ENCODE measurements at places on chromosomes 1 and 21.
A peak's percentile ranks its signal among the peaks of the same experiment; 100 is the strongest.

GRCh38 chr1:218620956-218621355 is 275.8 kb downstream of the TGFB2 start:
- no peak for DNase-seq

GRCh38 chr1:28580722-28581530 is 11.1 kb upstream of the RAB42 start:
- DNase-seq = peak; percentile 30

GRCh38 chr1:8625981-8626898 is 191.2 kb downstream of the RERE start:
- no peak for DNase-seq

DNA sequence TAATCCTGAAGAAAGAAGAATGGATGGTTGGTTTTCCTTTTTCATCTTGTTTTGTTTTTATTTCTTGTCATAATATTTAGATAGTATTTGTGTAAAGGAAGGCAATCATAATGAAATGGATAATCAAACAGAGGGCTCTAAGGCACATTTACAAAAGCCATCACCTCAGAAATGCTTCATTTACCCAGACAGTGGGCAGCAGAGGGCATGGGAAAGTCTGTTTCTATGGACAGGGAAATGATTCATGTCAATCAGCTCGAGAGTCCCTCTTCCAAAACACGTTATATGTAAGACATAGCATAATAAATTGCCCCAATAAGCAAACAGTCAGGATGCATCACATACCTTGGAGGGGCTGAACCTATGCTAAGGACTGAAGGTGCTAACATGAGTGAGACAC is 426.1 kb downstream of the PLPP3 start:
- DNase-seq = no peak

GRCh38 chr1:160244209-160244608 is 18.1 kb downstream of the DCAF8 start:
- no peak for DNase-seq

DNA sequence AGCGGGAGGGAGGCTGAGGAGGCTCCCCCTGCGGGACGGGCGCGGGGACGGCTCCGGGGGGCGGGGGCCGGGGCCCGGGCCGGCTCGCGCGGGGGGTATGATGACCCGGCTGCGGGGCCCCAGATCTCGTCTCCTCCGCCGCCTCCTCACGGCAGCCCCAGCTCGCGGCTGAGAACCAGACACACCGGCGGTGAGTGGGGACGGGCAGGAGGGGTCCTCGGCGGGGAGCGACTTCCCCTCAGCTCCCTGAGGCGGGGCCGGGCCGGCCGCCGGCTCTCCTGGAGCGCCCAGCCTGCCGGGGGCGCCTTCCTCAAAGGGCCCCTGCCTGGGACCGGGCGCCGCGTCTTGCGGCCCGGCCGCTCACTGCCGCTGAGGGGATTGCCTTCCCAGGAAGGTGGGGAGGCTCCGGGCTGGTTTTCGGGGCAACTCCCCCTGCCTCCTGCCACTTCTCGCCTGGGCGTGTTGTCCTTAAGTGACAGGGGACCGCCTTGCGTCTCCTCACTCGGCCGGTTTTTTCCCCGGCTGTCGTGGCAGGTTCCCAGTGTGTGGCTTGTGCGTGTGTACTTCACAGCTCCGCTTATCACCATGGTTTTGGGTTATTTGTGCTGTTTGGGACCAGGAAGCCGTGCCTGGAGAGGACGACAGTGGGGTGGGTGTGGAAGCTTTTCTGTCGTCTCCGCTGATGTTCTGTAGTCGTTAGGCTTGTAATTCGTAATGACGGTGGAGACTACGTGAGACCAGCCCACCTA is 800 bp downstream of the HIPK1 start:
- DNase-seq = no peak

DNA sequence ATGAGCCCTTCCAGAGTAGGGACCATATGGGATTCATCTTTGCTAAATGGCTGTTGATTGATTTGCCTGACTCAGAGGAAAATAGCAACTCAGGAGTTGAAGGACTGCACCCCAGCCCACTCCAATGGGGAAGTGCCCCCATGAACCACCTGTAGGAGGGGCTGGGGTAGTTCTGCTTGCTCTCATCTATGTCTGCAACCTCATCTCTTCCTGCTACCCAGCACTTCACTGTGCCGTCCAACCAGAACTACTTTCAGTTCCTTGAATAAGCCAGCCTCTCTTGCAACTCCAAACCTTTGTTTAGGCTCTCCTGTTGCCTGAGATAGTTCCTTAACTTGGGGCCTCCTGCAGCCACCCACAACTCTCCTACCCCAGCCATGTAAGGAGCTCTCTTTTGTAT is 26.6 kb downstream of the BEND5 start:
- no peak for DNase-seq

DNA sequence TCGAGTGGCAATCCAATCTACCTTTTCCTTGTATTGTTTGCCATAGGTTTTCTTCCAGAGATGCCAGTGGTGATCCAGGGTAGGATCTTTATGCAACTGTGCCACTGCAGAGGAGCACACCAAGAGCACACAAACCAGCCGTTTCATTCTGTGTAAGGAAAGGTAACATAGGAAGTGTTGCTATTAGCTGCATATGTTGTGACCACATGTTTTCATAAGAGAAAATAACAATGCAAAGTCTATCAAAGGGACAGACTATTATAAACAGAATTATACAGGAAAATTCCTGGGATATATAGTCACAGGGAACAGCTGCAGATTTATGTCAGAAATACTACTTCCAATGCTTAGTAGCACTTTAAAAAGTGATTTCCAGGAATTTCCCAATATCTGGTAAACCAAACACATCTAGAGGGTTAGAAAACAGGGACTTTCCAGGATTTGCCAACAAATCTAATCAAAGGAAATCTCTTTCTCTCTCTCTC is 919 bp downstream of the CTSS start:
- no peak for DNase-seq

DNA sequence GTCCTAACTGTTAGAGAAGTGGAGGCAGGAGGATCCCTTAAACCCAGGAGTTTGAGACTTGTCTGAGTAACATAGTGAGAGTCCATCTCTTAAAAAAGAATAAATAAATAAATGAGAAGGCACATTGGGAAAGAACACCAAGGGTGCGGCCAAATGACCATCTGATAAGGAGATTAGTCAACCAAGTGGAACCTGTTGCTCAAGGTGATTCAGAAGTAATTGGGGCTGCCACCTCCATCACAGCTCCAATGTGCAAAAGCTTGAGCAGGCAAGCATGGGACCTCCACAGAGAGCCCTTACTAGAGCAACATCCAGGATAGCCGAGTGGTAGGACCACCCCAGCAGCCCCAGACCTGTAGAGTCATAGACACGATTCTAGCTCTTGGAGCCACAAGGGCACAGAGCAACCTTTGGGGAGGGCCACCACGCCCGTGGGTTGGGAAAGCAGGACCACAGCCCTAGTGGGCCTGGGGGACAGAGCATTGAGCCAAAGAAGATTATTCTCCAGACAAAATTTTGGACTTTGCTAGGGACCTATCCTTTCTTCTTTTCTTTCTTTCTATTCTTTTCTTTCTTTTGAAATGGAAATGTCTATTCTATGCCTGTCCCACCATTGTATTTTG is 40.9 kb downstream of the KCNK1 start:
- DNase-seq = no peak

DNA sequence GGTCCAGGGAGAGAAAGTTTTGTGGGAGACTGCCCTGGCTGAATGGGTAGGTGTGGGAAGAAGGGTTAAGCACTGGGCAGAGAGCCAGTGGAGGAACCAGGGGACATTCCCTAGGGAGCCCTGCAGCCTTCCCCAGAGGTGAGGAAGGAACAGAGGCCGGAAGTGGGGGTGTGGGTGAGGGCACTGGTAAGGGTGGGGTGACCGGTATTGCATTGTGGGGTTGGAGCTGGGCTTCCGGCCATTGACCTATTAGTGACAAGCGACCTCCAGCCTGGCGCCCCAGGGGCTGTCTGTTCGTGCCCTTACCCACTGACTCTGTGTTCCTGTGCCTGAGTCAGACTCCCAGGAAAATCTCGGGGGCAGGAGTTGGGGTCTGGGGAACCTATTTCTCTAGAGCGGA is 3.5 kb upstream of the TSPAN1 start:
- DNase-seq = no peak

DNA sequence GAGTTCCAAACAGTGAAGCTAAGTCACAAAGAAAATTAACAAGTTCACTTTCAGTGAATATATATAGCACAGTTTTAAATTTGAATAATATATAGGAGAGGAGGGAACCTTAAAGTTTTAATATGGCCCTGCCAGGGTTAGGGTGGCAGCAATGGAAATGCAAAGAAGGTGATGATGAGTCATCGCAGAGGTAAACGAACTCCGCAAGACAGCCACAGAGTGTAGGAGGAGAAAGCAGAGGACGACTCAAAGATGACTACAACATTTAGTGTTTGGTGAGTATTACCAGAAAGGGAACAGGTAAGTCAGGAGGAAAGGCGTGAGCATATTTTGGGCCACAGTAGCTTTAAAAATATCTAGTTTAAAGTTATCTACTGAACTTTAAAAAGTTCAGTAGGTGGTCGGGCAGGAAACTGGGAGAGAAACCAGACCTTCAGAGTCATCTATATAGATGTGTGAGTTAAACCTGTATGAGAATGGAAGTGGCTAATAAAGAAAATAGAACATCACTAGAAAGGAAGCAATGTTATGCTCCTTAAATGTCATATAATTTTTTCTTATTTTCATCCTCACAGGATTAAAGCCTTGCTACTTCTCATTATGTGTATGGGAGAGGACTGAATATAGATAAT is 75.7 kb downstream of the UCHL5 start:
- DNase-seq = no peak

GRCh38 chr1:76477156-76477555 is 390.1 kb upstream of the ST6GALNAC5 start:
- no peak for DNase-seq

DNA sequence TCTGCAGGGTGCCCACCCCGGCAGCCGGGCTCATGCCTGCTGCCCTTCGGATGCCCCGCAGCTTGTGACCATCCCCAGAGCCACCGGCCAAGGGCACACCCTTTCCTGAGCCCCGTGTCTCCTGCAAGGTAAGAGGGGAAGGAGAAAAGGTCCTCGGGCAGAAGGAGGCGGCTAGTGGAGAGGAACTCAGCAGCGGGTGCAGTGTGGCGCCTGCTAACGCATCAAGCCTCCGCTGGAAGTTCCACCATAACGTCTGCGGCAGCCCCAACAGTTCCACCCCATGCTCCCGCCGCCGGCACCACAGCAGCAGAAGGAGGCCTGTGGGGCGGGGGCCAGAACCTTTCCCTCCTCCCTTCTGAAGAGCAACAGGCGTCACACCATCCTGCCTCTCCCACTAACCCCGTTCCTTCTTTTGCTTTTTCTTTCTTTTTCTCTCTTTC is 990 bp downstream of the VWA5B1 start:
- DNase-seq = no peak

DNA sequence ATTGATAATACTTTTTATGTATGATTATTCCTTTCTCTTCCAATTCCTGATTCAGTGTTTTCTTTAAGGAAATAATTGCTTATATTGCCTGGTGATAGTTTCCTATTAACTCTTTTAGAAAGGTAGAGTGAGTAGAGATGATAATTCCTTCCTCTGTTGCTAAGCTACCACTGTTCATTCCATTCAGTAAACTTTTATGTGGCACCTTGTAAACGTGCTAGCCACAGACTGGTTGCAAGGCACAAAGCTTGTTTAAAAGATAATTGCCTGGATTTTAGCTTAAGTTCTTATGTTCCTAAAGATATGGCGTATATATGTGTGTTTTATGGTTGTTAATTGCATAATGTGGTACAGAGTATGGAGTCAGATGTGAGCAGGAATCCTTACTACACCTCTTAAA is 3.2 kb downstream of the ZFYVE9 start:
- DNase-seq = no peak

GRCh38 chr1:26949926-26950319 is 10.3 kb downstream of the KDF1 start:
- no peak for DNase-seq

DNA sequence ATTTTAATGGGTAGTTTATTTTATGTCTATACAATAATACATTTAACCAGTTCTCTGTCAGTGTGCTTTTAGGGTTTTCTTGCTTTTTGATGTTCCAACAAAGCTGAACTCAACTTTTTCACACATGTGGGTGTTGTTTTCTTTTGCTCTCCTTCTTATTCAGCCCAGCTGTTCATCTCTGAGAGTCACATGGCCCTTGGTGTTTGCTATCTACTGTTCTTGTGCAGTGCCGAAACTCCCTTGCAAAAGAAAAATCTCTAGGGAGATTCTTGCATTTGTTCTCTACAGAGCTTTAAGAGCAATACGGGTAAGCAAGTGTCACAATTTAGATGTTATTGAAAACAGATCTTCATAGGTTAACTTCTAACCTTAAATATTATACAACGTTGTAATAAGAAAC is 281.1 kb upstream of the CXADR start:
- no peak for DNase-seq

DNA sequence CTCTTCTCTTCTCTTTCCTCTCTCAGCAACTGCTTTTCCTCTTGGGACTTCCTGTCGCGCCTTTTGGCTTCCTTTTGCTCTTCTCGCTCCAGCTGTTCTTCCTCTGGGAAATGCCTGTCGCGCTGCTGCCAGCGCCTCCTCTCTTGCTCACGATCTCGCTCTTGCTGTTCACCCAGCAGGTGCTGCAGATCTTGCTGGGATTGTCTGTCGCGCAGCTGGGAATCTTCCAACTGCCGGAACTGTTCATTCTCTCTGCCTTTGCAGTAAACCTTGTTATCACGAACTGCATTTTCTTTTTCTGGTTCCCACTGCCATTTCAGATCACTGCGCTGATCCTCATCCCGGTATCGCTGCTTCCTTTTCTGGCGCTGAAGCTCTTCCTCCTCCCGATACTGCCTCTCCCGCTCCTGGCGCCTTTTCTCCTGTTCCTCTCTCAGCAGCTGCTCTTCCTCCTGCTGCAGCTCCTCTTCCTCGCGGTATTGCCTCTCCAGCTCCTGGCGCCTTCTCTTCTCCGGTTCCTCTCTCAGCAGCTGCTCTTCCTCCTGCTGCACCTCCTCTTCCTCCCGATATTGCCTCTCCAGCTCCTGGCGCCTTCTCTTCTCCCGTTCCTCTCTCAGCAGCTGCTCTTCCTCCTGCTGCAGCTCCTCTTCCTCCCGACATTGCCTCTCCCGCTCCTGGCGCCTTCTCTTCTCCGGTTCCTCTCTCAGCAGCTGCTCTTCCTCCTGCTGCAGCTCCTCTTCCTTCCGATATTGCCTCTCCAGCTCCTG is 5.8 kb downstream of the TCHH start:
- DNase-seq = no peak

DNA sequence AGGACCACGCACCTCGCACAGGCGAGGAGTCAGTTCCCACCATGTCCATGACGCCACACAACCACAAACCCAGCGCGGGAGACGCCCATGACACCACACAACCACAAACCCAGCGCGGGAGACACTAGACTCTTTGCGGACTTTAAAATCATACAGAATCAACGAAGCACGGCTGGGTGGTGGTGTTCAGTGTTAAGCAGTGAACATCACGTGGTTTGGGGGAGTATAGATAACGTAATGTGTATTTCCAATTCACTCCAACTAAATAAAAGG is 19.2 kb downstream of the PTTG1IP start:
- DNase-seq = no peak

GRCh38 chr1:45543581-45544417 is 6.8 kb upstream of the AKR1A1 start:
- DNase-seq = peak; percentile 28

- DNase-seq = peak; percentile 62
Observed at GRCh38 chr1:43853161-43853921, 80.3 kb upstream of the ARTN start.

GRCh38 chr21:39000496-39000895 is 182.8 kb downstream of the PSMG1 start:
- DNase-seq = peak; percentile 16

- no peak for DNase-seq
Observed at GRCh38 chr1:54273092-54273794, 73.3 kb downstream of the MRPL37 start.
